ENCODE measurements at places on chromosomes 16 and 17.

- DNase-seq, result no peak
Observed at GRCh38 chr17:17769869-17770631, 66.7 kb downstream of the SREBF1 start.

DNA sequence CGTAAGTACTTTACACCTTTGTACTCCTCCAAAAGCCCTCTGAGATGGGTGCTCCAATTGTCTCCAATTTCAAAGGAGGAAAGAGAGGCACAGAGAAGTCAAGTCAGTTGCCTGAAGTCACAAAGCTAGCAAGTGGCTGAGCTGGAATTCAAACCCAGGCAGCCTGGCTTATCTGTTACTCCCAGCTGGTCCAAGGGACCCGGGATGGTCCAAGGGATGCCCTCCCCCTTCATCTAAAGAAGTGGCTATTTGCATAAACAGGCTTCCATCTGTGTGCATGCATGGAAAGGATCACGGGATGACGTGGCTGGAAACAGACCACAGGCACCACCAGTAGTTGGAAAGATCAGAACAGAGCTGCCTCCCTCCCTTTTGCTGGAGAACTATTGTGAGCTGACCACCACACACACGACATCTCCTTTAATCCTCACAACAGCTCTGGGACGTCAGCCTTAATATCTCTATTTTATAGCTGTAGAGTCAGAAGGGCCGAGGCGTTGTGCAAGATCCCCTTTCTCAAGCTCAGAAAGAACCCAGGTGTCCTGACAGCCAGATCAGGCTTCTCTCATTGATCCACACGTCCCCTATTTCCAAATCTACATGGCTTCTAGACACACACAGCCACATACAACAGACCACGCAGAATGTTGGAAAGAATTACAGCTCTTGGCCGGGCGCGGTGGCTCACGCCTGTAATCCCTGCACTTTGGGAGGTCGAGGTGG is 10.9 kb upstream of the COL1A1 start:
- DNase-seq, result no peak

DNA sequence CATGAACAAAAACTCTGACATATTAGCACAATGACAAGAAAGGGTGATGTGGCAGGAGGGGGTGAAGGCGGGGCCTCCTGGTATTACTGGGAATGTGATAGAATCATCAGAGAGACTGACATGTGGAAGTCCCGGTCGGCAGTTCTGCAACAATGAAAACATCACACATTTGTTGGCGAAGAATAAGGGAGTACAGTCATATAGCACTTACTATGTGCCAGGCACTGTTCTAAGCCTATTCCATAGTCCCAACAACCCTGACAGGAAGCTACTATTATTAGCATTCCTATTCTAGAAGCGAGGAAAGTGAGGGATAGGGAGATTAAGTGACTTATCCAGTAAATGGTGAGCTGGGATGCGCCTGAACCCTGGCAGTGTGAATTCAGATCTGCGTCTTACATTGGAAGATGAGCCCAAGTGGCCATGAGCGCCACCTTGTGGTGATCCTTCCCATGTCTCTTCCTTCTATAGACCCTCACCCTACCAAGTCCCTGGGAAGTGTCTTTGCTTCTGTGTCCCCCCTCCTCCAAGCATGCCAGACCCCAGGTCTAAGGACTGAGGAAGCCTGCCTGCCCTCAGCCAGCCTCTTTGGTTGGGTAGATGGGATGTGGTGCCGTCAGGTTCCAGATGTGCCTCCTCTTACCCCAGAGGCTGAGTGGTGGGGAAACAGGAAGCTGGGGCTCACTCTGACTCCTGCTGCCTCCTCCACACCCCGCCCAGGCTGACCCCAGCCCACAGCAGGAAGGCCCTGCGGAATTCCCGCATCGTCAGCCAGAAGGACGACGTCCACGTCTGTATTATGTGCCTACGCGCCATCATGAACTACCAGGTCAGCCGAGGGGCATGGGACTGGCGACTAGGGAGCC is 14.0 kb downstream of the FMNL1 start:
- DNase-seq, result peak; percentile 92

DNA sequence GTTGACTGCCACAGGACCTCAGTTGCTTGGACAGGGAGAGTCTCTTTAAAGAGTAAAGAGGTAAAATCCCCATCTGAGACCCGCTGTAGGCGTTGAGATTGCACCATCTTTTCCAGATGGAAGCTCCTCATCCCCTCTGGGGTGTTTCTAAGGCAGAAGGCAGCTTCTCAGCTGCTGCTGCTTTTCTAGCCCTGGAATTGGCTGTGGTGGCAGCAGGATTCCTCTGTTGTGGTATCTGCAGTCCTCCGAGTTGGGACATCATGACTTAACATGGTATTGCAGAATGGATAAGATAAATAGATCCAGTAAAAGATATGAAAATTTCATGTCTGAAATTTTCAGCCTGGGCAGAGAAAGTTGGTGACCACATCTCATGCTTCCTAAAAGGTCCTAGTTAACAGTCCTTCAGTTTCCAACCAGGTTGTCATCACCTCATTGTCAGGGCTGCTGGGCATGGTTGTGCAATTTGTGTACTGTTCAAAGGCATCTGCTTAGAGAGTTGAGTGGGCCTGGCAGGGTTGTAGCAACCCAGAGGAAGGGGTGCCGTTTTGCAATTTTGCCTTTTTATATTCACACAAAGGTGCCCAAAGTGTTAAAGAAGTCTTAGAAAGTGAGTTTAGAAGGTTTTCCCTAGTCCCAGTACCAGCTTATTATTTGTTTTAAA is 150.4 kb downstream of the SPECC1 start:
- no peak for DNase-seq

GRCh38 chr16:3645108-3645503 is 9.4 kb upstream of the DNASE1 start:
- DNase-seq, result no peak

GRCh38 chr16:87536795-87537142 is 43.9 kb upstream of the ZCCHC14 start:
- no peak for DNase-seq
